NCI-H460 (cell line): ENCODE measurements at places on chromosomes 12 and 14. TPM values are rescaled to one million over a fixed set of nuclear protein-coding genes. Genes with fewer than 3 reads are reported as not detected.

PIK3C2G gene
- 0.10 TPM in 1 of 2 replicates, not detected in the other for total RNA-seq

KRT74 gene
- not detected in 2 replicates for total RNA-seq

C3AR1 gene
- not detected in 2 replicates for total RNA-seq

SERPINA9 gene
- total RNA-seq, result not detected in 2 replicates

TROAP gene
- total RNA-seq, result 35.2 and 50.5 TPM in 2 replicates

LHX5 gene
- 0.22 and 0.40 TPM in 2 replicates for total RNA-seq

KRT1 gene
- not detected in 2 replicates for total RNA-seq

AMN gene
- 0.20 and 0.29 TPM in 2 replicates for total RNA-seq

GRCh38 chr12:121214166-121214777, 4.3 kb downstream of the P2RX4 start:
- no peak for DNase-seq

GRCh38 chr14:77516126-77516525, 17.5 kb upstream of the ISM2 start:
- DNase-seq, result no peak

DNA sequence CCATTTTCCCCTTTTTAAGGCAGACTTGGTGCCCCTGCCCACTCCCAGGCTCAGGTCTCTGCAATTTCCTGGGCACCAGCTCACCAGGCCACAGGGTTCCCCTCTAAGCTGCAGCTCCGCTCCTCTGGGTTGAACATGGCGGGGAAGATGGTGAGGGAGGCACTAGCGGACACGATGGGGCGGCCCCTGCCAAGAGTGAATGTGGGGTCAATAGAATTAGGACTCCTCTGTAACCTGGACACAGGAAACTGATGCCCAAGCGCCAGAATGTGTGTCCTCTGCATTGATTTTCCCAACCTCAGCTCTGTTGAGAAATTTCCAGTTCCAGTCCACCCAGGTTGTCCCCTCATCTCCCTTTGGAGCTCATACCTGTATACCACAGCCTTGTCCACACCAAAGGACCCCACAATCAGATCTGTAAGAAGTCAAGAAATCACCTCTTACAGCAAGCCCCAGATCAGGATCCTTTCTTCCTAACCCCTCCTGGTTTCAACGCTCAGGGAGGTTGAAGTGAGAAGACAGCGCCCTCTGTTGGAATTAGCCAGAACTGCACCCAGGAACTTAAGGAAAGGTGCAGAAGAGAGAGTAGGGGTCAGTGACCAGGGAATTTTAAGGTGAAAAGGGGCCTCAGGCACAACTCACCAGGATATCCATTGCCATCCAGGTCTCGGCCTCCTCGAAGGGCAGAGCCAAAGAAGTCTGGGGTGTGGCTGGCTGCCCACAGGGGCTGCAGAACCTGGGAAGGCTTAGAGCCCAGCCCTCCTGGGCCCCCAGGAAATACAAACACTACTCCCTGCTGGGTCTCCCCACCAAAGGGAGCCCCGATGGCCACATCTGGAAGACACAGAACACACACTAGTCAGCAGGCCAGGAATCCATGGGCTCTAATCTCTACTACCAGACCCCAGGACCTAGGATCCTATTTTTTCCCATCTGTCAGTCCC, 14.7 kb downstream of the ITGA5 start:
- no peak for DNase-seq

GRCh38 chr14:91743305-91743653, 11.4 kb upstream of the CATSPERB start:
- no peak for DNase-seq

GRCh38 chr14:89736881-89737280, 217.6 kb downstream of the EFCAB11 start:
- no peak for DNase-seq

GRCh38 chr14:92668276-92668973, 80.0 kb downstream of the LGMN start:
- DNase-seq, result no peak

GRCh38 chr12:62776997-62777396, 158.0 kb downstream of the PPM1H start:
- DNase-seq, result no peak

GRCh38 chr14:82116721-82117120, 583.1 kb upstream of the SEL1L start:
- no peak for DNase-seq

DNA sequence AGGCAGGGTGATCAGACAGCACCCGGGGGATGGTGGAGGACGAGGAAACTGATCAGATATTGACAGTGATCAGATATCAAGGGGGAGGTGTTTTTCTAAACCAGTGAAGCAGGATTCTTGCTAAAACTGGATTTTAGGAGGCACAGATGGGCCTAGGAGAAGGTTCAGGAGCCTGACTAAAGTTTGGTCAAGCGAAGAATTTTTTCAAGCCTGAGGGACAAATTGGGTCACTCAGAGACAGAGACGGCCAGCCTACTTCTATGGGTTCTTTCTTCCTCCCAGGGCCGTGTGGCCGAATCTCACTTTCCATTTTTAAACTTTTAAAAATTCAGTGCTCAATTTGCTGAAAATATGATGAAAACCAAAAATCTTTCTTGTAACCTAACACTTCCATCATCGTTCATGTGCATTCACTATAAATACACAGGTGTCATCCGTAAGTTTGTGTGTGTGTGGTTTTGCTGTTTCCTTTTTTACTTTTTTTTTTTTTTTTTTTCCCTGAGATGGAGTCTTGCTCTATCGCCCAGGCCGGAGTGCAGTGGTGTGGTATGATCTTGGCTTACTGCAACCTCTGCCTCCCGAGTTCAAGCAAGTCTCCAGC, 68.5 kb downstream of the RIN3 start:
- no peak for DNase-seq

DNA sequence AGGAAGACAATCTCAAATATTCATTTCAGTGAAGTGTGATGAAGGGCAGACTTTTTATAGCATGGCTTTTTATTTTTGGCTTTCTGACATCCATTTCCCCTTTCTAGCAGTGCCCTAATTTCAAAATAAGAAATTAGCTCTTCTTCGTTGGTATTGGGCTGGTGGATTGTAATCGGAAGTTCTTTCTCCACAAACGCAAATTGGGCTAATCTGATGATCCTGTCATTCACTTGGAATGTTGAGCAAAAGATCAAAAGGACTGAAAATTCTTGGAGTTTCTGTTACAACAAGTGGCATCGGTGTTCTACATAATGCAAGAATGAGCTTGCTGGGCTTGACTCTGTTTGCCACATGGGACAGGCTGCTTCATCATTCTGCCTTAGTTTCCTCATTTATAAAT, 1182.8 kb downstream of the FLRT2 start:
- DNase-seq, result no peak
